ENCODE measurements at places on chromosomes 6 and 20.

GRCh38 chr6:164010441-164011103, 596.1 kb downstream of the QKI start:
- DNase-seq: no peak

DNA sequence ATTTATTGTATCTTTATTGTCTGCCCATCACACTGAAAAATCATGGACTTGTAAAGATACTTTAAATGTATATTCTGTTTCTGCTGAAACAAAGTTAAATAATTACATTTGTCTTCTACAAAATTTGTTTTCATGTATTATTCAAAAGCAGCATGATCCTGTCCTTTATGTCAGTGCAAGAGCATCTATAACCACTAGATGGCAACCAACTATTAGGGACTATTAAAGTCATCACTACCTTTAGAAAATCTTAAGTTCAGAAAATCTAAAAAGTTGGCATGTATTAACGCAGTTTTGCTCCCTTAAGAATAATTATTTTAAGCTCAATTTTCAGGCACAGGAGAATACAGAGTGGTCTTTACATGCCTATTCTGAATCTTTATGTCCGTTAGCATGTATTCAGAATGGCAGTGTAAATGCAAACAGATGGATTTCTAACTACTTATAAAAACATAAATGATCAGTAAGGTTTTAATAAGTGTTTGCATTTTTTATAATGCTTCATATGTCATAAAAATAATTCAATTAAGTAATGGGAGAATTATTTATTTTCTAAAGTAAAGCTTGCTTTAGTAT, 17.8 kb downstream of the TMEM30A start:
- no peak for DNase-seq

DNA sequence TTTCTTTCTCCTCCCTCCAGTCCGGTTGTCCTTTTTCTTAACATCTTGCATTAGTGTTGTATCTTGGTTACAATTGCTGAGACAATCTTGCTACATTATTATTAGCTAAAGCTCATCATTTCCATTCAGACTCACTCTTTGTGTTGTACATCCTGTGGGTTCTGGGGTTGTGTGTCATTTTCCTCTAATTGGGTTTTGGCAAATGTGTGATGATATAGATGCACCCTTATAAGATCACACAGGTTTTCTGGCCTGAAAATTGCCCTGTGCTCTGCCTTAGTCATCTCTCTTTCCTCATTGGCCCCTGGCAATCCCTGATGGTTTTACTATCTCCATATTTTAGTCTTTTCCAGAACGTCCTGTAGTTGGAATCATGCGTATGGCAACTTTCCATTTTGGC, 60.1 kb downstream of the PPP1R14C start:
- DNase-seq: no peak

DNA sequence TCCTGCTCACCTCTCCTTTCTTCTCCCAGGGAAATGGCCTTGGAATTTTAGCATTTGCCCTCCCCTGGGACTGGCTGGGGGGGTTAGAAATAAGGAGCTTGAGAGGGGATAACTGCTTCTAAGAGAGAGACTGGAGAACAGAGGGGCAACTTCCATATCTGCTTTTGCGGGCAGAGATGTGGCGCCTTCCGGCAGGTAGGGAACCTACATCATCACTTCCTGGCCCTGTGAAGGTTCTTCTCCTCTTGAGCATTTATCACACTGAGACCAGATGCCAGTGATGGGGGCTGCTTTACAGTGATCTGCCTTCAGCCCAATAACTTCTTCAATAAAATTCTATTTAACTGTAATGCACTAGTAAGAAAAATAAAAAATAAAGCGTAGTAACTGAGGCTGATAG, 48.1 kb downstream of the TBC1D7 start:
- DNase-seq: no peak

GRCh38 chr20:4691753-4692152, 30.0 kb upstream of the PRND start:
- no peak for DNase-seq

DNA sequence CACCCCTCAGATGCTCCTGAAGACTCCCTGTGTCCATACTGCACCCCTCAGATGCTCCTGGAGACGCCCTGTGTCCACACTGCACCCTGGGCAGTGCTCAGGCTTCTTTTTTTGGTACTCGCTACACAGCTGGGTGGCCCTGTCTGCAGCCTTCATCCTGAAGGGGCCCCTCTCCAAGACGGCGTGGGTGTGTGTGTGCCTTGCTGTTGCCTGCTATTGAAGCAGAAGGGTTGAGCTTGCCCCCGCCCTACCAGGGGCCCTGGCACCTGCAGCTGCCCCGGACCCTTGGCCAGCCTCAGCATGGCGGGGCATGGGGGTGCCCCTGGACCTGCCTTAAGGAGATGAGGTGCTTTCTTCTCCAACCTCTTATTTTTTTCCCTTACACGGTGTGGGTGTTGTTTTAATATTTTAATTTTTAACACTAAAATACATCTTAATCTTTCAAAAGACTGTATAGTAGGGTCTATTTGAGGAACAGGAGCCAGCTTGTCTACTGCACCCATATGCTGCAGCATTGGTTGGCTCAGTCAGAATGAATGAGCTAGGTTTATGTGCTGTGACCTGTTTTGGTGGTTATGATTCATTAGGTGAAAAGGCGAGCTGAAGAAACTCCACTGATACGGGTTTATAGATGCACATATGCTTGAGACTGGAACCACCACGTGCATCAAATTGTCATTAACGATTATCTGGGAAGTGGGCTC, 135.9 kb downstream of the AGPAT4 start:
- DNase-seq: no peak

DNA sequence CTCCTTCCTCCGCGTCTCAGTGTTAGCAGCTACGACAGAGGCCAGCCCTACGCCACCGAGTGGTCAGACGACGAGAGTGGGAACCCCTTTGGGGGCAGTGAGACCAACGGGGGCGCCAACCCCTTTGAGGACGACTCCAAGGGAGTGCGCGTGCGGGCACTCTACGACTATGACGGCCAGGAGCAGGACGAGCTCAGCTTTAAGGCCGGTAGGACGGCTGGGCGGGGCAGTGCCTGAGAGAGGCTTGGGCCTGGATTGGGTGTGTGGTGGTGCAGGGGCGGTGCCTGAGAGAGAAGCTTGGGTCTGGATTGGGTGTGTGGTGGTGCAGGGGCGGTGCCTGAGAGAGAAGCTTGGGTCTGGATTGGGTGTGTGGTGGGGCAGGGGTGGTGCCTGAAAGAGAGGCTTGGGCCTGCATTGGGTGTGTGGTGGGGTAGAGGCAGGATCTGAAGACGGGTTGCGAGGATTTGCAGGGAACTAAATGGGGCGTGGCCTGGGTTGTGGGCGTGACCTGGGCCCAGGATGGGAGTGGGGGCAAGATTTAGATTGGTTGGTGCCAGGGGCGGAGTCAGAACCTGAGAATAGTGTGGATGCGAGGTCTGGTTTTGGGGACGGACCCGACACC, 24.4 kb downstream of the SPDEF start:
- peak; percentile 78 for DNase-seq

DNA sequence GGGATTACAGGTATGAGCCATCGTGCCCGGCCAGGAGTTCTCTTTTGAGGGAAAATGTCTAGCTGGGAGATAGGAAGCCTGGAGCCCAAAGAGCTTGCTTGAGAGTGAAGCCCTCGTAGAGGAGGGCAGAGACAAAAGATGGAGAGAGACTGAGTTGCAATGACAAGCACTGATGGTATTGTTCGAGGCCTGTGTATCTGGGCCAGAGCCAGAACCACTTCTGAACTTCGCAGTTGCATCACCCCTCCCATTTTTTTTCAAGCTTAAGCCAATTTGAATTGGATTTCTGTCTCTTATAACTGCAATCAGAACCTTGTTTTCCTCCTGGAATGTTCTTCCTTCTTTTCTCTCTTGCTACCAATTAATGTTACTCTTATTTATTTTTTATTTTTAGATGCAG, 83.1 kb downstream of the KCNB1 start:
- DNase-seq: no peak

DNA sequence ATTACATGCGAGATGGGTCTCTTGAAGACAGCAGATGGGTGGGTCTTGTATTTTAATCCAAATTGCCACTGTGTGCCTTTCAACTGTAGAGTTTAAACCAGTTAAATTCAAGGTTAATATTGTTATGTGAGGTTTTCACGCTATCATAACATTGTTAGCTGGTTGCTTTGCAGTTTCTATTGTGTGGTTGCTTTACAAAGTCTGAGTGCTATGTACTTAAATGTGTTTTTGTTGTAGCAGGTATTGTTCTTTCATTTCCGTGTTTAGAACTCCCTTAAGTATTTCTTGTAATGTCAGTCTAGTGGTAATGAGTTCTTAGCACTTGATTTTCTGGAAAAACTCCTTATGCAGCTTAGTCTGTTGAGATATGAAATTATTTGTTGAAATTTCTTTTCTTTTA, 193.3 kb downstream of the MOXD1 start:
- no peak for DNase-seq

DNA sequence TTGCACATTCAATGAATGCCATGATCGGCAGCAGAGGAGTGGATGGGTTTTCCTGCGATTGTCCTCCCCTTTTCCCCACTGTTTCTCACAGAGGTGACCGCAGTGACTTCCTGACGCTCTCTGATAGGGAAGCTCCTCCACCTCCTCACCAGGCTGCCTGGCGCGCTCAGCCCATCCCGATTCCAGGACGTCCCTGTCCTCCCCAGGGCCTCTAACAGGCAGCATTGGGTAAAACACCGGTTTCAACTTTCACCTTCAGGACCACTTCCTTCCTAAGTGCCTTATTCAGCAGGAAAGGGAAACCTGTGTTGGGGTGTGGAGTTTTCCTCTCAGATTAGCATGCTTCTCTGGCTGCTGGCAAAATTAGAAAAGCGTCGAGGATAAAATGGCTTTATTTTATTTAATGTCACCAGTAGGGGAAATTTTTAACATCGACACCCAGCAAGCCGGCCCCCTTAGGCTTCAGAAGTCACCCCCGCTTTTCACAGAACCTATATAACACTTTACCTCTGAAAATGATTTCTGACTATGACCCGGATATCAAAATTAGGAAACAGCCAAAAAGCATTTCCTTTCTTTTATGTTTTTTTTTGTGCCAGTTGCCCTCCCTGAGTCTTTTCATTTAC, 570.4 kb upstream of the GJE1 start:
- DNase-seq: no peak

DNA sequence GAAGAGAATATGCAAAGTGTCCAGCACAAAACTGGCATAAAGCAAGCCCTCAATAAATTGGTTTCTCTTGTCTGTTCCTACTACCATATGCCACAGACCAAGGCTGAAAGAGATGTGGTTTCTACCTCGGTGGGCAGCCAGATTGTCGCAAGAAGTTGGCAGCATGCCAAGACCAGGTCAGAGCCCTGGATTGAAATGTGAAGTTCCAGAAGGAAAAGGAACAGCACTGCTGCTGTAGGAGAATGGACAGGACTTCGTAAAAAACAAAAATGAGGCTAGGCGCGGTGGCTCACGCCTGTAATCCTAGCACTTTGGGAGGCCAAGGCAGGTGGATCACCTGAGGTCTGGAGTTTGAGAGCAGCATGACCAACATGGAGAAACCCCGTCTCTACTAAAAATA, 22.1 kb downstream of the MRPL14 start:
- DNase-seq: no peak

- DNase-seq: no peak
These were observed 22.1 kb upstream of the ADGRF1 start for GRCh38 chr6:47064274-47064673.

GRCh38 chr6:63352544-63353285, 32.9 kb upstream of the LGSN start:
- no peak for DNase-seq

GRCh38 chr6:53854843-53855567, 60.2 kb downstream of the LRRC1 start:
- DNase-seq: no peak

DNA sequence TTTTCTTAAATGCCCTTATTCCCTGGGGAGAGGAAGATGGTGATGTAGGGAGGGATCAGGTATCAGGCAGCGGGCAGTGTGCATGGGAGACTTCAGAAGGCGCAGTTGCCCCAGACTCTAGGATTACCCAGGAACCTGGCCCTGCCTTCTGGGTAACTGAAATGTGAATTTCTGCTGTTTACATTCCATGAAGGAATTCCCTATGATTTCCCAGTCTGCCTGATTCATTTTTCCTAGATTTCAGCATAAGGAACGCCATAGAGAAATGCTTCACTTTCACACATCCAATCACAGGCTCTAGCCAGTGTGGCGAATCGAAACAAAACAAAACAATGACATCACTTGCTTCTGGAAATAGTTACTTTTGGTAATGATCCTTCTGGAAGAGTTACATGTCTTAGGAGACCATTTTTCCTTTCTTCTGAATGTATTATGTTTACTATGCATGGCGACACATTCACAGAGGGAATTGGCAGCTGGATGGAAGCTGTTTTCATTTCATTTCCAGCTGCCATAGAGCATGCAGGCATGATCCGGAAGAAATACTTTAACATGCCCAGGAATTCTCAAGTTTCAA, 33.3 kb downstream of the LRP11 start:
- no peak for DNase-seq

- no peak for DNase-seq
These were observed 10.2 kb downstream of the FOXC1 start for GRCh38 chr6:1619673-1620503.

GRCh38 chr6:170459451-170459850, 93.7 kb downstream of the PSMB1 start:
- no peak for DNase-seq

DNA sequence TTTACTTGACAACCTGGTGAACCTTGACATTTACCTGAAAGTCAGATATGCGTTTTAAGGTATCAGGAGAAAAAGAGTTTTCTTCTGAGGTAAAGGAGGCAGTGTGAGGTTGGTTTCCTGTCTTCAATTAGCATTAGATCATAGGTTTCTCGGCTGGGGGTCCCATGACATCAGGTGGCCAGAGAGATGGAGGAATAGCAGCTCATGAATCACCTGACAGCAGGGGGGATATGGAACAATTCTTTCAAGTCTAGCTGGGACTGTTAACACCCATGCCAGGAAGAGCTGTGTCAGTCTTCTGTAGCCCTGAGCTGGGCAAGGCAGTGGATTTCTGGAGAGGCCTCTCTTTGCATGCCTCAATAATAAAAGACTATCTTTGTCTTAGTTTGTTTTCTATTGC, 108.0 kb upstream of the TMEM170B start:
- DNase-seq: no peak

DNA sequence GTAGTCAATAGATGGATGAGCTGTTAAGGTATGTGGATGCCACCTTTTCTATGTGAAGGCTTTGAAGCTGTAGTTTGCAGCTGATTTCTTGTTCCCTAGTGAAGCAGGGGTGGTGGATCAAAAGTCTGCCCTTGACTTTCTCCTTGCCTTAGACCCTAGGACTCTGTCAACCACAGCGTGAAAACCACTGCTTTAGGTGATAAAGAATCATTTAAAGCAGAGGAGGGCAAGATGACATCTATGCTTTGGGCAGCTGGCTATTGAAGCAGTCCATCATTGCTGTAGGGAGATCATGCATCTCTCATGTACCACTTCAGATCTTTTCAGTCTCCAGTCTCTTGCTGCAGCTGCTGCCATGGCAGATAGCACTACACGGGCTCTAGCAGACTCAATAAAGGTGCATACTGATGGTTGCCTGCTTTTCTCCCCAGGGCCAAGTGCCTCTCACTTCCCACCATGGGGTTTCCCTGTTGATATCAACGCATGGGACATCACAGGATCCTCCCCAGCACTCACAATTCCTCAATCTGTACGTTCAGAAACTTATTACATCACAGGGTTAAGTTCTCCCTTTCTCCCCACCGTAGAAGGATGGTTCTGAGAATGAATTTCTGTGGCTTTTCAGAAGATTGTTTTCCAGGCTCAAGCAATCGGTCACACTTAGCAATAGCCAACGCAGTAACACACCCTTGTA, 122.0 kb upstream of the STMND1 start:
- DNase-seq: no peak
